ENCODE measurements at places on chromosomes 5 and 9. TPM values are rescaled to one million over a fixed set of nuclear protein-coding genes. Genes with fewer than 3 reads are reported as not detected.

The ZSWIM6 gene
- 16.8 TPM for total RNA-seq

- DNase-seq, result no peak
Measured at GRCh38 chr5:81779916-81780266, 29.0 kb upstream of the SSBP2 start.

DNA sequence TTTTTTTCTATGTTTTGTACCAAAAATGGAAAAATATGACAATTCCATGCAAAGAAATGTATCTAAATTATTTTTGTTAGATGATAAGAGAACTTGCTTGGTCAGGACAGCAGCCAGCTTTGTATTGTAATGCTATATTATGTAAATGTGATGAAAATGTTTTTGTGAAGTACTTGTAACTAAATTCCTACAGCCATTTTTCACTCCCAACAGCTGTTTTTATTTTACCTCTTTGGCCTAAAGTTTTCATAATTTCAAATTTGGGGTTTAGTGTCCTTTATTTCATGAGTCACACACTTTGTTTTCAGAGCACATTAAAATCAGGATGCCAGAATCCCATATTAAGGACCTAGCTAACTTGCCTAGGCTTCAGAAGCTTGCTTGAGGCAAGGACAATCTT, 64.1 kb downstream of the WDR41 start:
- DNase-seq, result no peak

DNA sequence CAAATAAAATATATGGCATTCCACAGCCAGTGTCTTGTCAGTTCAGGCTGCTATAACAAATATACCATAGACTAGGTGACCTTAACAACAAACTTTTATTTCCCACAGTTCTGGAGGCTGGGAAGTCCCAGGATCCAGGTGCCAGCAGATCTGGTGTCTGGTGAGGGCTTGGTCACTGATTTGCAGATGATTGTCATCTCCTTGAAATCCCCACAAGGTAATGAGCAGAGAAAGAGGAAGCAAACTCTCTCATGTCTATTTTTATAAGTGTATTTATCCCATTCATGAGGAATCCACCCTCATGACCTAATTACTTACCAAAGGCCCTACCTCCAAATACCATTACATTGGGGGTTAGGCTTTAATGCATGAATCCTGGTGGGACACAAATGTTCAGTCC, 663.2 kb downstream of the TLR4 start:
- DNase-seq, result no peak

- DNase-seq, result no peak
Measured at GRCh38 chr5:136094913-136095641, 37.6 kb upstream of the SMAD5 start.

GRCh38 chr5:96920744-96921355, 15.0 kb upstream of the LNPEP start:
- DNase-seq, result no peak

DNA sequence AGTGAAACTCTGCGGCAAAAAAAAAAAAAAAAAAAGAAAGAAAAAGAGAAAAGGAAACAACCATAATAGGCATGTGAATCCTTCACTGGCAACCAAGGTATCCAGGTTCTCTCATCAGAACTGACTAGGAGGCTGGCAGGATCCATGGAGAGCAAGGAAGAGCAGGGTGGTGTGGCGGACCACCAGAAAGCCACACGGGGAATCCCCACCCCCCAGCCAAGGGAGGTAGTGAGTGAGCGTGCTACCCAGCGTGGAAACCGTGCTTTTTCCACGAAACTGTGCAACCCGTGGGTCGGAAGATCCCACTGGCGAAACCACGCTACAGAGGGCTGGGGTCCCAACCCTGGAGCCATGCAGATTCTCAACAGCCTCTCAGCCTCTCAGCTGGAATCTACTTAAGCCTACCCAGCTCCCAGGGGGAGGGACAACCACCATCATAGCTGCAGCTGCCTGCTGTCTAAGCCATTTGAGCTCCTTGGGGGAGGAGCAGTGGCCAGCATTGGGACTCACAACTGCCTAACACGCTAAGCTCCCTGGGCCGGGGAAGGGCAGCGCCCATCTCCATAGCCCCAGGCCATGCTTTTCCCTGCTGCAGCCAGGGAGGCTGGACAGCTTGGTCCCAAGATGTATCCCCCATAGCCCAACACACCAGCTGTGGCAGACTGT, 91.6 kb downstream of the PRELID2 start:
- no peak for DNase-seq

The LCN15 gene
- not detected for total RNA-seq

DNA sequence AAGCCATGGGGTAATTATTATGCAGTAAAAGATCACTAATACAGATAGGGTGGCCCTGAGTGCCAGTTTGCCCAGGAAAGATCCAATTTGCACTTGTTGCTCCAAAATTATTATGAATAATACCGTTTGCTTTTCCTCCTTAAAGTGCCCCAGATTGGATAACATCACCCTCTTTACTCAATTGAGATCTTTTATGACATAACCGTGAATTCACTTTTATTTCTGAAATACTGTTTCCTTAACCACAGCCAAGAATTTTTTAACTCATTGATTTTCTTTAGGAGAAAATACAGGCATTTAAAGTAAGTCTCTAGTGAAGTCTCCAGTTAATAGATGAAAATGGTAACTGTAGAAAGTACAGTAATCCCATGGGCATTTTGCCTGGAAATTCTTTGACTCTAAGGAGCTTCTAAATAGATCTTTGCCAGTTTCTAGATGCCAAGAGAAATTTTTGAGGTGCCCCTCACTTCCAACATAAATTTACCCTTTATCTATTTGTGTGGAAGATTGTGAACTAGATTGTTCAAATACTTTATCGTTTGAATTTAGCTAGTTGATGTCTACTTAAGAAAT, 99.2 kb downstream of the UHRF2 start:
- DNase-seq, result no peak

The PCDHAC1 gene
- total RNA-seq, result 0.80 TPM

GRCh38 chr5:12910641-12911040, 1006.4 kb upstream of the CTNND2 start:
- no peak for DNase-seq

The CDC25C gene
- not detected for total RNA-seq

GRCh38 chr9:119974026-119974425, 604.8 kb upstream of the BRINP1 start:
- no peak for DNase-seq

DNA sequence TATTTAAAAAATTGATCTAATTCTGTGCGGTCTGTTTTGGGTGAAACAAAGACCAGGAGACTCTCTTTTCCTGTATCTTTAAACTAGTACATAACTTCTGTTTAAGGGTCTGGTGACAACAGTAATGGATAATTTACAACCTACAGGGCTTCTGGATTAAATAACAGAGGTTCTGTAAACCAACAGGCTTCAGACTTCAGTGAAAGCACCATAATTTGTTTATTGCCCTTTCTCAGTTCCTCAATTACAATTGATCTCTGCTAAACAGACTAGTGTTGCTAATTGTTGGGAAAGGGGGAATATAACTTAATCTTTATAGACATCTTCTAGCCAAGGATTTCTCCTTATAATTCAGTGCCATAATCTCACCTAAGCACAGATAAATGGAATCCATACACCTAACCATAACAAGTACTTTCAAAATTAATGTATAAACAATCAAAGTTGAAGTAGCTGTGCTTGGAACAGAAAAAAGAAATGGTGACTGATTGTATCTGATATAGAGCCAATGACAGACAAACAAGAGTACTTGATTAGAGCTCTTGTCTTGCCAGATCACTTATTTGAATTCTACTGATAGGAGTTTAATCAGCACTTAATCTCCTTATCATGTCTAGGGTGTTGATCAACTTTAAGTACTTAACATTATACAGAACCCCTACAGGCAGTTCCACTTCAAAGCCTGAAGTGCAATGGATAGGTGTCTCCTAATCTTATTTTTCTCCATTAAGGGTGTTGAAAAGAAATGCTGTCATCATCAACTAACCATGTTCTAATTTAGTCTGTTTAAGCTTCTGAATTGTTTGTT, 536.0 kb downstream of the NR2F1-AS1 start:
- no peak for DNase-seq

The ZCCHC9 gene
- 19.2 TPM for total RNA-seq

DNA sequence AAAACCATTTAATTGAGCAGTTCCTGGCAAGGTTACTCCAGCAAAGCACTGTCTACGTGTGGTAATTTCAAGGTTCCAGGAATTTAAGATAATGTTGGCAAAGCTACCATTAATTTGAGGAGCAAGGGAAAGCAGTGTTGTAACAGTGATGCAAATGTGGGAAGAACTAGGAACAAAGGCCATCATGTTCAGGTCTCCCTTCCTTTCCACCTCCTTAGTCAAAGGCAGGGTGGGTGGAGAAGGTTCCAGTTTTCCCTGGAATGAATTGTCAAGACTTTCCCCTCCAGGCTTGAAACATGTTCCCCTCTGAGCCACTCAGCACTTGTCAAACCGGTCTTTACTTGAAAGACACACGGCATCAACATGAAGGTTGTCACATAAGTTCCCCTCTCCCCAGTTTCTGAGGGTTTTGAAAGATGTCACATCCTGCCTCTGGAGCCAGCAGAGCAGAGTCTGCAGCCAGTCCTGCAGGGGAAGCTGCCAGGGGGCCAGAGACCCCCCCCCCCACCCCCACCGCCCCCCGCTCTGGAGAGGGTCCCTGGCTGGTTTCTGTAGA, 226.0 kb downstream of the GAS1 start:
- DNase-seq, result peak; percentile 39

DNA sequence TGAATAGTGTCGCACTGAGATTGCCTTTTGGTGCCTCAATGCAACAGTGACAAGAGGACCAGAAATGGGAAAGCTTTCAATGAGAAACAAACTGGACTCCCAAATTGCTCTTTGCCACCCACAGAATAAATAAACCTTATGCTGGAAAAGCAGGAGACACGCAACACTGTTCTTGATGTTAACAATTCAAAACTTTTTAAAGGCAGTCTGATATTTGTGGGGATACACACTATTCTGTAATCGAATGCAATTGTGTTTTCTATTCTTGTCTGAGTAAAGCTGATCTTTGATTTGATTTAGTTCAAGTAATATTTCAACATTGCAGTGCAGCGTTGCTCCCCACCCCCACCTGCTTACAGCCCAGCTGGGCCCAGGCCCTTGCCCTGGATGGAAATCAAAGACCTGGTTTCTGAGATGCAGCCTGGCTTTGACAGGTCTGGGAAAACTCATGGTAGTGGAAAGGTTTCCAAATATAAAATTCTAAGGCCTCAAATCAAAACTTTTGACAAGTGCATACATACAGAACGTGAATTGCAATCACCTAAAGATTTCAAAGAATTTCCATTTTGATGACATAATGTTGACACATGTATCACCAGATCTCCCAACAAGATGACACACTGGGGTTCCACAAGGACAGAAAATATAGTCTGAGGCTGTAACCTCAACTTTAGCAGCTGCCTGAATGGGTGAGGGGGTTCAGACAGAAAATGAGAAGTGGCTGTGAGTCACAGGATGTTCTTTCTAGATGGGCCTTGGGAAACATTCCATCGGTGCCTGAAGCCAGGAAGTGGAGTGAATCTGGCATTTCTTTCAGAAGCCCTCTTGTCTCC, 55.1 kb downstream of the ABCA1 start:
- DNase-seq, result no peak

GRCh38 chr9:104258296-104259011, 164.3 kb downstream of the SMC2 start:
- DNase-seq, result no peak

The CFAP157 gene
- total RNA-seq, result not detected

DNA sequence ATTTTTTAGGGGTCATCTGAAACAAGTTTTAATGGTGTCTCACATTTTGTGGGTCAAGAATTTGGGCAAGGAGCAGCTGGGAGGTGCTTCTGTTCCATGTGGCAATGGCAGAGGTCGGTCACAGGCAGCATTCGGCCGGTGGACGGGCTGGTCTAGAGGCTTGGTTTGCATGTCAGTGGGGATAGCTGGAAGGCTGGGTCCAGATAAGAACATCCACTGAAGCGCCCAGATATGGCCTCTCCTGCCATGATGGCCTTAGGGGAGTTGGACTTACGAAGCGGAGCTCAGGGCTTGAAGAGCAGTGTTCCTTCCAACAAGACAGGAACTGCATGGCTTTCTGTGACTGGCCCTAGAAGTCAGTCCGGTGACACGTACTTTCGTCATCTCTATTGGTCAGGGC, 30.3 kb downstream of the LHFPL2 start:
- DNase-seq, result no peak

The CLPTM1L gene
- total RNA-seq, result 94.0 TPM

- no peak for DNase-seq
Measured at GRCh38 chr5:8068078-8068477, 199.1 kb downstream of the MTRR start.

GRCh38 chr5:168681556-168682183, 102.5 kb upstream of the PANK3 start:
- no peak for DNase-seq

- no peak for DNase-seq
Measured at GRCh38 chr9:72292874-72293607, 72.0 kb downstream of the ZFAND5 start.

The APBA1 gene
- 6.9 TPM for total RNA-seq

DNA sequence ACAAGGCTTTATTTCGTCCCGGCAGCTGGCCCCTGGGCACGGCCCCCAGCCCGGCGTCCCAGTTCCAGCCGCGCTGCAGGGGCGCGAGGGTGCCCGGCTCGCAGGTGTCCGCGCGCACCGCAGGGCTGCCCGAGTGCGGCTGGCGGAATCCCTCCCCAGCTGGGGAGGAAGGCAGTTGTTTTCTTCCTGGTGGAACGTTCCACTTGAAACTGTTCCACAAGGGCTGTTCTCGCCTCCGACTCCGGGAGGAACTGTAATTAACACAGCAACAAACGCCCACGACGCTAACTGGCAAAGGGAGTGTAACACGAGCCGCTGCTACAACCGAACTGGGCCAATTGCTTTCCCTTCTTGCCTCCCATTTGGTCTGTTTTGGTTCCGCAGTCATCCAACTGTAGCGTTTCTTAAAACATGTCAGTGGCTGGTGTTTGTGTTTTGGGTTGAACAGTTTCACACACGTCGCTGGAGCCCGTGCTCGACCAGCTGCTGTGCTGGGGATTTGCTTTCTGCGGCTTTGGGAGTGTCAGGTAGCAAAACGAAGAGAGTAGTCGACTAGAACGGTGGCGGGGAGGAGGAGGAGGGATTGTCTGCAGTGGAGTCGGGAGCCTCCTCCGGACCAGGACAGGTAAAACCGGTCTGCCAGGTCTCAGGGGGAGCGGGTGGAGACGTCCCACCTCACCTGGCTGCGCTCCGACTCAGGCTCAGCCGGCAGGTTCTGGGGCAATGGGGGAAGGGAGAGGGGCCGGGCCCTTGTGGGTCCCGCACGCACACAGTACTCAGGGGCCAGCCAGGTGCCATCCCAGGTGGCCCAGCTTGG, 131.6 kb upstream of the NIPBL start:
- peak; percentile 96 for DNase-seq

DNA sequence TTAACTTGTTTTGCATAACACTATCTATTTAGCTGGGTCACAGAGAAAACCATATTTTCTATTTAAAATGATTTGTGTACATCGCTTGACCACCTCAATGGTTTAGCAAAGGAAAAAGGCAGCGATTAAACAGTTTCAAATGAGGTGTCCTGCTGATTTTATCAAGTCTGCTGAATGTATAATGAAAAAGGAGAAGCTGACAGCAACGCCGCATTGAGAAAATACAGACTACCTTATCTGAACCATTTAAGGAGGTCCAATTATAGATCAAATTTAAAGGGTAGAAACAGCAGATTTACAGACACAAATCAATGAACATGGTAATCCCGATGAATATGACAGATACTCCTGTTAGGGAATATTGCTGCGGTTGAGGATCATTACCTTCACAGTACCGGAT, 29.6 kb downstream of the PSMB7 start:
- no peak for DNase-seq
